Fibroblast of villous mesenchyme (primary cell): ENCODE measurements at places on chromosomes 3 and 15.

GRCh38 chr3:8505621-8506020 lies 4.0 kb downstream of the LMCD1 start:
- no peak for DNase-seq

DNA sequence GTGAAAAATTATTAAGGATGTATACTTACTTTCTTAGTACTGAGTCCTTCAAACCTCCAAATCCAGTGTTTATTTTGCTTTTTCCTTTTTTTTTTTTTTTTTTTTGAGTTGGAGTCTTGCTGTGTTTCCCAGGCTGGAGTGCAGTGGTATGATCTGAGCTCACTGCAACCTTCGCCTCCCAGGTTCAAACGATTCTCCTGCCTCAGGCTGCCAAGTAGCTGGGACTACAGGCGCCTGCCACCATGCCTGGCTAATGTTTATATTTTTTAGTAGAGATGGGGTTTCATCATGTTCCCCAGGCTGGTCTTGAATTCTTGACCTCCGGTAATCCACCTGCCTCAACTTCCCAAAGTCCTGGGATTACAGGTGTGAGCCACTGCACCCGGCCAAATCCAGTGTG lies 67.5 kb downstream of the KAT2B start:
- DNase-seq, result no peak

DNA sequence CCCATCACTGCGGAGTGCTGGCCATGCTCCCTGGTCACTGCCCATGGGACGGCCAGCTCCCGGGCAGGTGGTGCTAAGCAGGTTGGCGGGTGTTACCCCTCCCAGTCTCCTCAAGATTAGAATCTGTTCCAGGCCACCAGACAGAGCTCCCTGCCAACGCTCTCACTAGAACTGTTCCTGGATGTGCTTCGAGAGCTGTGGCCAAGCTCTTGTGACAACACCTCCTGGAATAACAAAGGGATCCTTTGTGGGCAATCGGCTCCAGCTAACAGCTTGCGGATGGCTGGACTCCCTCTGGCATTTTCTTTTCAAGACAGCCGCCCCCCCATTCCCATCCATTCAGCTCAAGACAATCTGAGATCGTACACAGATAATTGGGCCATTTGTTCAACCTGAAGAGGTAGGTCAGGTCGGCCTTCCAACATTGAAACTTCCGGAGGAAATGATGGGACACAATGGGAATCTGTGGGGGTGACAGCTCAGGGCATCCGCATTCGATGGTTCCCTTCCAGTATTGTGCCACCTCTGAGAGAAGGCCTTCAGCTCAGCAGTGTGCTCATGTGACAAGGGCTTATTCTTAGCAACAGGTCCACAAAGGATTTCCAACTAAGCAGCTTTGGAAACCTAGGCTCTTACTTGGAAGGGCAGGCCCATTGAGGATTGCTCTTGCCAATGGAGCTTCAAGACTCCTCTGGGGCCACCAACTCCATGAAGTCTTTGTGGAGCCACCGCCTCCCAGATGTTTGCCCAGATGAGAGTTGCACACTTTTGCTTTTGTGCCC lies 11.6 kb upstream of the EPHB3 start:
- no peak for DNase-seq

- DNase-seq, result peak; percentile 12
These were observed 901 bp upstream of the MANF start for GRCh38 chr3:51384055-51384725.

- no peak for DNase-seq
These were observed 234.2 kb downstream of the IL20RB start for GRCh38 chr3:137191951-137192350.

- no peak for DNase-seq
These were observed 145.3 kb upstream of the LPP start for GRCh38 chr3:188008582-188009213.

GRCh38 chr3:71146673-71147072 lies 436.9 kb downstream of the FOXP1 start:
- DNase-seq, result no peak

DNA sequence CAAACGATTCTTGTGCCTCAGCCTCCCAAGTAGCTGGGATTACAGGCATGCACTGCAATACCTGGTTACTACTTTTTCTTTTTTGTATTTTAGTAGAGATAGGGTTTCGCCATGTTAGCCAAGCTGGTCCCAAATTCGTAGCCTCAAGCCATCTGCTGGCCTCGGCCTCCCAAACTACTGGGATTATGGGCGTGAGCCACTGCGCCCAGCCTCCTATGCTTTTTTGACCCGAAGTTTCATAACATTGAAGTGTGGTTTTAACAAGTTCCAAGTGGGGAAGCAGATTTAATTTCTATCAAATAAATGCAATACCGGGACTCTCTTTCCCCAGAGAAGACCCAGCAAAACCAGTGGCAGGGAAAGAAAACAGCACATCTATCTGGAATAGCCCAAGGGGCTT lies 13.7 kb downstream of the SH3BP5 start:
- DNase-seq, result no peak

DNA sequence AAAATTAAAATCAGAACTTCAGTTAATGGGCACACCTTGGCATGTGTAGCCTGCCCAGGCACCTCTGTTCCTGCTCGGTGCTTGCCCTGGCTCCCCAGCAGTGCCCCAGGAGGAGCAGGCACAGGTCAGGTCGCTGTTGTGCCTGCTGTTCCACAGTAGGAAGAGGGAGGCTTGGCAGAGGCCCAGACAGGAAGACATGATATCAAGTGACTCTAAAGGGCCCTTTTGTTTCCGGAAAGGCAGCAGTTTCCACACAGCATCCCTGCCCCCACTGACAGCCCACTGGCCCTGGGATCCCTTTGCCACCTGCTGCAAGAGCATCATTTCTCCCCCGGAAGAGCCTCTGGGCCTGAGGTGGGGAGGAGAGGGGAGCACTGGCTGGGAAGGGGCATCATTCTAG lies 40.5 kb upstream of the HES1 start:
- DNase-seq, result no peak

DNA sequence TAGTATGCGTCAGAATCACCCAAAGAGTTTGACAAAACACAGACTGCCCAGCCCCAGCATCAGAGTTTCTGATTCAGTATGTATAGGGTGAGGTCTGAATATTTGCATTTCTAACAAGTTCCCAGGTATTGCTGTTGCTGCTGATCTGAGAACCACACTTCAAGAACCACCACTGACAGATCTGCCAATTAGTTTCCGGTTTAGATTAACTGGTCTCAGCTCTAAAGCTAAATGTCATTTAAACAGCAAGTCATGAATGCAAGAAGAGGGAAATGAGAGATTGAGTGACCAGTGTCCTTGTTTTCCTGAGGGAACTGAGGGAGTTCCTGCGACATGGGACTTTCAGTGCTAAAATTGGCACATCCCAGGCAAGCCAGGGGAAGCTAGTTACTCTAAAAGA lies 305.0 kb downstream of the ZNF385D start:
- no peak for DNase-seq

- DNase-seq, result no peak
These were observed 68.2 kb downstream of the AAGAB start for GRCh38 chr15:67186226-67186649.

DNA sequence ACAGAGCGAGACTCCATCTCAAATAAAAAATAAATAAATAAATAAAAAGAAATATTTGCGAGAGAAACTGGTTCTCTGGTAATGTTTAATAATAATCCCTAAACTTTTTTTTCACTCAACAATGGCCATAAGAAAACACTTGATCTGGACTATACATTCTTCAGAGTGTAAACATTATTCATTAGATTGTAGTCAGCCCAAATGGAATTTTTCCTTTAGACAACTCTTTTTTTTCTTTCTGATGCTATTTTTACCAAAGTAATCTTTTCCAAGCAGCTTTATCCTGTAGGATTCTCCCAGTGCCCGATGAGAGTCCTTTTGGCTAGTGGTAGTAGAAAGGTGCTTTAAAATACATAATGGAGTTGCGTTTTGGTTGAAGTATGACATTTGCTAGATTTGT lies 90.4 kb downstream of the NEDD4 start:
- DNase-seq, result no peak

- no peak for DNase-seq
These were observed 2.0 kb downstream of the ATP10A start for GRCh38 chr15:25860885-25861866.

GRCh38 chr15:88014454-88015160 lies 241.9 kb downstream of the NTRK3 start:
- no peak for DNase-seq

DNA sequence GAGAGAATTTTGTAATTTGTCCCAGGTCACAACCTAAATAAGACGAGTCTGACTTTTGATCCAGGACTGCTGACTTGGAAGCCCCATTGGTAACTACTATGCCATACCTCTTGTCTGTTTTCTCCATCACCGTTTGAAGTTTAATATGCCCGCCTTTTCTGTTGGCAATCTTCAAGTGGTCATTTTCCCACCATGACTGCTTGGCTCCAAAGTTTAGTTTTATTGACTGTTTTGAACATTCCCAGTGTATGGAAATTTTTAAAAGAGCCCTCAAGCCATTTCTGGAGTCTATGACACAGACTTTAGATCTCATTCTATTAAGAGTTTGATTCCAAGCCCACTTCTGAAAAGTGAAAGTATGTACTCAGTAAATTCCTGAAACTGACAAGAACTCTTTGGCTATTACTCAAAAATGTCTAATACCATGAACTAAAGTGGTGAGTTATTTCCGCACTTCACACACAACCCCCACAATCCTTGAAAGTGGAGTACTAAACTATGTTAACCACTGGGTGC lies 136.7 kb upstream of the ADAMTS9 start:
- peak; percentile 18 for DNase-seq

DNA sequence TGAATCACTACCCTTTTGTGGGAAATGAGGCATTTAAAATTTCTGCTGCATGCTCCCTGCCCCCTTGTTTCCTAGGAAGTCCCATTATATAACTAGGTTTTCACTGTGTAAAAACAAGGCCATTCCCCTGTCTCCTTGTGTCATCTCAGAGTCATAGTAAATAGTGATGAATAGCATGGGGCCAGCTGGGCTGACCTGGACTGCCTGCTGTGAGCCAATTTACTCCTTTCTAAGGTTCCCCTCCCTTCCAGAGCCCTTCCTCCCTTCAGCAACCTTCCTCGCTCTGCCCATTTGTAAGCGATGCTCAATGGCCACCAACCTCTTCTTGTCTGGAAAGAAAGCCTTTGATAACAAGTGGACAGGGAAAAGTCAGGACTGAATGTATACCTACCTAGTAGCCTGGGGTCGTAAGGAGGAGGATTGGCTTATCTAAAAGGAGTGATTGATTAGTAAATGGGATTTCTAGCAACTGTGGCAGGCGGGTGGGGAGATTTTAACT lies 11.7 kb downstream of the ITGA11 start:
- DNase-seq, result no peak

- DNase-seq, result no peak
These were observed 39.1 kb downstream of the IDH2 start for GRCh38 chr15:90062973-90063769.

DNA sequence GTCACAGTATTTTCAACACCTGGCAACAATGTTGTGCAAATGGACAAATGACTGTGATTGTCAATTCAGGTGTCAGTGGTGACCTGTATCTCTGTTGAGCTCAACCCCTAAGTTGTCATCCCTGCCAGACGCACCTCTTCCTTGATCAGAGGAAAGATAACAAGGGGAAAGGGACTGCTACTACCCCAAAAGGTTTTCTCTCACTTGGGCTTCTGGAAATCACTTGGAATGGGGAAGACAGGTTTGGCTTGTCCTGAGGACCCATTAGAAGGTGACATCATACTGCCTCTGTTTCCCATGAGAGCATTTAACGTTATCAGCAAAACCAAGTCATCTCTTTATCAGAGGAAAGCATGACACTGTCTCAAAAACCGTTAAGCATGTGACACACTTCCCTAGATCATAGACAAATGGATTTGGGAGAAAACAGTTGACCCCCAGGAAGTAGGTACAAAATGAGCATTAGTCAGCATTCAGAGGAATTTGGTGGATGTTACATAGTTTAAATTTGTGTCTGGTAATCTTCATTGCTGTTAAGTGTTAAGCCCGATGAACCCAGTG lies 769.5 kb downstream of the GRM7 start:
- DNase-seq, result no peak

- DNase-seq, result no peak
These were observed 13.8 kb downstream of the TMEM266 start for GRCh38 chr15:76073554-76073953.

DNA sequence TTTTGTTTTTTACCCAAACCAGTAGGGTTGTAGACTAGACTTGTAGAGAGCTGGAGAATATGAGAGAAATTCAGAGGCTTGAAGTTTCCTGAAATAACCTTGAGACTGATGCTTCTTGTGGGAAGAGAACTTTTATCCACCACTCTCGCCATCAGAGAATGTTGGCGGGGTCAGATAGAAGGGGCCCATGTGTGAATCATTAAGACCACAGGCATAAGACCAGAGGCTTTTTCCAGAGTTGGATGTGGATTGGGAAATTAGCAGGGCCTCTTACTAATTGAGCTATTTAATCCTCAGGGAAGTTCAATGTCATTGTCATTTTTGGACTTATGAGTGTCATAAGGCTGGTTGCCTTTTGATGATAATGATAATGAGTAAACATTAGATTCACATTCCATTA lies 246.9 kb upstream of the THRB start:
- DNase-seq, result no peak

DNA sequence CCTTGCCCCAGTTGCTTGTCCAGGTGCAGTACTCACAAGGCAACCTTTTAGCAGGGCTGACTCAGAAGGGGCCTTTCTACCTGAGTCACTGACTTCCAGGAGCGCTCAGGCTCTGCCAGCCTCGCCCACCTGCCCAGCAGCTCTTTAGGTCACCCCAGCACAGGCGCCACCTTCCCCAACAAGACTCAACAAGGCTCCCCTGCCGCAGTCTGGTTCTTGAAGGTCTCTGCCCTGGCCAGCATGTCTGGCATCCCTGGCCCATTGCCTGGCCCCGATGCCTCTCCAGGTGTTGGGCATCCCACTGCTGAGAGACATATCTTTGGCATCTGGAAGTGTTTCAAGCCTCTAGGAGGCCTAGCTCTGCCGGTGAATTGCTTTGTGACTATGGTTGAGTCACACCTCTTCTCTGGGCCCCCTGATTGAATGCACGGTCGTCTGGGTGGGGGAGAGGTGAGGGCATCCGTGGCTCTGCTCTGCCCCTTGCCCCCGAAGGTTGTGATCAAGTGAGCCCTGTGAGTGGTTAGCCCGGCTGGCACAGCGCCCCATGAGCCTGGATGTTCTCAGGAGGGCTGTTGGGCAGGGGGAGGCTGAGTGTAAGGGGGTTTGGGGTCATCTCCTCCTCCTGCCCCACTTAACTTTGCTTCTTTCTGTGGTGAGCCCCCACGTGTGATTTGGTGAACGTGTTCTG lies 21.6 kb downstream of the SNX33 start:
- no peak for DNase-seq

- DNase-seq, result peak; percentile 72
These were observed 60.5 kb downstream of the IGF2BP2 start for GRCh38 chr3:185764163-185764979.

DNA sequence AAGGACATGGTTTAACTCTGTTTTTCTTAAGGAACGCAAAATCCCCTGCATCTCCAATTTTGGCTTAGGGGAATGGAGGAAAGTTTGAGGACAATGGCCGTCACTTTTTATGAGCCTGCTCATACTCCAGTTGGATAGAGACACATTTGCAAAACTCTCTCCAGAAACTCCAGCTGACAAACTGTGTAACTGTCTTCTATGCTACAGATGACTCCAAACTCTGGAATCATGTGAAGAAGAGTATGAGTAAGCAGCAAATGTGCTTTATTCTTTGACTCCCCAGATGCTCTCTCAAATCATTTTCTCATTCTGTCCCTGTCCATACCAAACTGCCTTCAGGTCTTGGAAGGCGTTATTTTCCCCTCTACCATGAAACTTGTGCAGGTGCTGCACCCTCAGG lies 226.5 kb upstream of the GPR149 start:
- no peak for DNase-seq

GRCh38 chr3:38124324-38125122 lies 12.4 kb downstream of the ACAA1 start:
- no peak for DNase-seq
